Glomerular endothelial cell (primary cell): ENCODE measurements at places on chromosomes 12 and 14. TPM values are rescaled to one million over a fixed set of nuclear protein-coding genes. Genes with fewer than 3 reads are reported as not detected.

The MIP gene
- 0.15 TPM in 1 of 2 replicates, not detected in the other for total RNA-seq

GRCh38 chr12:118150625-118151024 lies 14.7 kb downstream of the PEBP1 start:
- no peak for DNase-seq

DNA sequence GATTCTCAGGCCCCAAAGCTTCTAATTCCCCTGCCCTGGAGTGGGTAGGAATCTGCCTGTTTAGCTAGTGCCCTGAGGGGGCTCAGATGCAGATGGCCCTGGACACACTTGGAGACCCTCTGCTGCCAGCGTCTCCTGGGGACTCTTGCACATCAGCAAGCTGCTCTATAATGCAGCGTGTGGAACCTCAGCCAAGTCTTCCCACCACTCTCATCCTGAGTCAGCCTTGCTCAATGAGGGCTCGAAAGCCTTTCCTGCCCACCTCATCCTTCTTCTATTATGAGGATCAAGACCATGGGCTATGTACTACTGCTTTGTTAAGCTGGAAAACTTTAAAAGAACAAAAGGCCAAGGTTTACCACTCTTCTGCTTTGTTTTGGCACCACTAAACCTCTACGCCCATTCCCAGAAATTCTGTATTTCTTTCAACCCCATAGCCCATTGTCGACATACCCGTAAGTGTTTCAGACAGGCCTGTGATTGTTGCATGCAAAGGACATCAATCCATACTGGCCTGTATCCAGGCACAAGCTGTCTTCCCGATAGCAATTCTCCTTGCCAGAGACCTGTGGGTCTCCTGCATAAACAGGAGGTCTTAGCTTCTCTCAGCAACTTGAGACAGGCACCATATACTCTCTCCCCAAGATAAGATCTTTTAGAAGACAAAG lies 246.9 kb downstream of the DPF3 start:
- DNase-seq: no peak

The TPPP2 gene
- total RNA-seq: not detected in 2 replicates

GRCh38 chr12:6363330-6364043 lies 11.9 kb downstream of the SCNN1A start:
- no peak for DNase-seq

- no peak for DNase-seq
Observed at GRCh38 chr12:40522837-40523236, 169.4 kb upstream of the CNTN1 start.

GRCh38 chr14:42187846-42188245 lies 581.2 kb downstream of the LRFN5 start:
- no peak for DNase-seq

DNA sequence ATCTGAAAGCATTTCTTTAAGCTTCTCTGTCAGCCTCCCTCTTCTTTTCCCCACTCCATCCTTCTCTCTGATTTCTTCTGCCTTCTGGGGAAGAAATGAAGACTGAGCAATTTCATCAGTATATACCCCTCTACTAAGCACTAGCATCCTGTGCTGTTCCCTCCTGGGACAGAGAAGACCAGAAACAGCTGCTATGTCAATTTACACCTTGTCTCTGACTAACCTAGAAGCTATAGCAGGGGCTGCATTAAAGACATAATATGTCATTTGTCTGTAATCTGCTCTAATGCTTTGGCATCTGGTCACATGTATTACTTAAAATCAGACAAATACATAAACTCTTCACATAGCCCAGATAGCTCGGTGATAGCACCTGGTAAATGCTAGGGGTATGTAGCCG lies 296.9 kb downstream of the PAWR start:
- DNase-seq: no peak

The NXPH4 gene
- total RNA-seq: 0.05 and 2.5 TPM in 2 replicates

The ATP5MC2 gene
- total RNA-seq: 301 and 370 TPM in 2 replicates

The CMA1 gene
- total RNA-seq: not detected in 2 replicates

The E2F7 gene
- 20.1 and 26.3 TPM in 2 replicates for total RNA-seq

The TESPA1 gene
- total RNA-seq: not detected in 2 replicates

DNA sequence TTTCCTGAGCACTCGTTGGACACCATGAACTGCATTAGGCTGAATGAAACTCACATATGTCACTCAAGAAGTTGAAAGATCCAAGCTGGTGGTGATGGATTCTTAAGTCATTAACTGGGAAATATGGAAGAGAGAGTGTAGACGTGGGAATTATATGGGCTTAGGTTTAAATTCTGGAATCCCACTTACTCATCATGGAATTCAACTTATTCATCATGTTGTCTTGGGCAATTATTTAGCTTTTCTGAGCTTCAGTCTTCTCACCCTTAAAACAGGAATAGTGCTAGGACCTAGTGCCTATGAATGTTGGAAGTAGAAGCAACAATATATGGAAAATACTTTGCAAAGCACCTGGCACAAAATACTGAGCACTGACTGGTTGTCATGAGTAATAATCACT lies 292.4 kb upstream of the TBX3 start:
- DNase-seq: no peak
